ENCODE measurements at places on chromosomes 7 and 10. TPM values are rescaled to one million over a fixed set of nuclear protein-coding genes. Genes with fewer than 3 reads are reported as not detected.

The ARID5B gene
- 34.1 TPM for total RNA-seq

The ELFN1 gene
- total RNA-seq = 4.3 TPM

The RPS24 gene
- total RNA-seq = 1,039 TPM

The CDH23 gene
- 10.9 TPM for total RNA-seq

The FOXI2 gene
- total RNA-seq = not detected

DNA sequence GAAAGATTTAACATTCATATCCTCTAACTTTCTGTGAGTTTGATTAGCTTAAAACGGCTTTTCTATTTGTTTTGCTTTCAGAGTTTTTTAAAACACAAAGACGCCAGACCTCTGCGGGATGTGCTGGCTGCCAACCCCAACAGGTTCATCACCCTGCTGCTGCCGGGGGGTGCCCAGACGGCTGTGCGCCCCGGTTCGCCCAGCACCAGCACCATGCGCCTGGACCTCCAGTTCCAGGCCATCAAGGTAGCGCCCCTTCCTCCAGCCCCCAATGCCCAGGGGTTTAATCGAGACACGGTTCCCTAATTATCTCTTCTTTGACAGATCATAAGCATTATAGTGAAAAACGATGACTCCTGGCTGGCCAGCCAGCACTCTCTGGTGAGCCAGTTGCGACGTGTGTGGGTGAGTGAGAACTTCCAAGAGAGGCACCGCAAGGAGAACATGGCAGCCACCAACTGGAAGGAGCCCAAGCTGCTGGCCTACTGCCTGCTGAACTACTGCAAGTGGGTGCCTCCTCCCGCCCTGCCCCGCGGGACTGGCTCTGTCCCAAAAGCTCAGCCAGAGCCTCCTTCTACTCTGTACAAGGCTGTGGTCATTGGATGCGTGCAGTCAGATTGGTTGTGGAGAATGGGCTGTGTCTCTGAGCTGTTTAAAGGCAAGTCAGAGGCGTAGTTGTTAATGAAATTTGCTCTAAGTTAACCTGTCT, 71.2 kb downstream of the TRRAP start:
- no peak for DNase-seq
- H3K4me3 ChIP-seq = no peak overlapping the region
- no peaks in the 10 kb centered on the region for H3K27me3 ChIP-seq
- no peak overlapping the region for H3K27ac ChIP-seq
- no peaks in the 10 kb centered on the region for H3K4me1 ChIP-seq

- no peak for DNase-seq
- H3K4me1 ChIP-seq = no peaks in the 10 kb centered on the region
- no peak overlapping the region for H3K4me3 ChIP-seq
- H3K27ac ChIP-seq = no peak overlapping the region
- H3K36me3 ChIP-seq = no peaks in the 10 kb centered on the region
These were observed 1132.0 kb downstream of the SORCS1 start for GRCh38 chr10:106032450-106033002.

DNA sequence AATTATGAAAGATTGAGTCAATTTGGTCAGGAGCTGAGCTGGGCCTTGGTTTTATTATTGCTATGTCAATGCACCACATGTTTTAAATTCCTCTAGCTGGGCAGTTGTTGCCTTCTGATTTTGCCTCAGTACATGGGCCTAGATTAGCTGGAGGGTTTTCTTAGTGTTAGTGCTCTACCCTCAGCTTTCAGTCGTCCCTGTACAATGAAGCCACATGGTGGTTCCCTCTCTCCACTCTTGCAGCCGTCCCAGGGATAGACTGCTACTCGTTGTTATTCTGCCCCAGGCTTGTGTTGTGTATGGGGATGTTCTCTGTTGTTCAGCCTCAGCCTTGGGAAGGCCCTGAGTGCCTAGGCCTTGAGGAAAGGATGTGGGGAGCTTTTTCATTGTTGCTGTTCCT, 37.0 kb downstream of the NHLRC2 start:
- no peaks in the 10 kb centered on the region for H3K27me3 ChIP-seq
- H3K4me1 ChIP-seq = no peaks in the 10 kb centered on the region
- no peak for DNase-seq

GRCh38 chr7:18663321-18663720, 167.8 kb downstream of the HDAC9 start:
- H3K27ac ChIP-seq = no peak overlapping the region
- H3K36me3 ChIP-seq = no peaks in the 10 kb centered on the region
- no peak overlapping the region for H3K4me3 ChIP-seq
- DNase-seq = peak; percentile 47
- no peaks in the 10 kb centered on the region for H3K4me1 ChIP-seq

DNA sequence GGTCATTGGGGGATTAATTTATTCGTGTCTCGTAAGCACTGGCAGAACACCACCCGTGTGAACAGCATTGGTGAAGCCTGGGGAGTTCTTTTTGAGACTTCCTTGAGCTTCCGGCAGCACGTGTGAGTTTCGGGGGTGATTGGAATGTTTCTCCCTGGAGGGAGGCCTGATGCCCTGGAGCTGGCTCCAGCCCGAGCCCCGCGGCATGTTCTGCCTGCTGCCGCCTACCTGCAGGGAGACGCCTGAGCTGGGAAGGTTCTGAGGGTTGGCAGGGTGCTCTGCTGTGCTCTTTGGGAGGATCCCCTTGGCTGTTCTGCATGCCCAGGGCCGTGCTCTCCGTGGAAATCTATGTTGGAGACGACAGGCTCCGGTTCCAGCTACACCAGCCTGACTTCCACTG, 159.3 kb downstream of the MGMT start:
- no peaks in the 10 kb centered on the region for H3K4me1 ChIP-seq
- H3K36me3 ChIP-seq = no peaks in the 10 kb centered on the region
- H3K4me3 ChIP-seq = no peak overlapping the region
- no peak for DNase-seq
- no peak overlapping the region for H3K27ac ChIP-seq

- peak; percentile 74 for DNase-seq
- H3K4me1 ChIP-seq = peaks cover 7% of the 10 kb centered on the region
- H3K36me3 ChIP-seq = no peaks in the 10 kb centered on the region
- peak overlapping the region; percentile 19 for H3K4me3 ChIP-seq
- H3K27me3 ChIP-seq = peaks cover 97% of the 10 kb centered on the region
- H3K27ac ChIP-seq = no peak overlapping the region
These were observed 8.5 kb downstream of the SP8 start for GRCh38 chr7:20778063-20778721.

GRCh38 chr10:35633006-35633980, 8.8 kb downstream of the FZD8 start:
- H3K27ac ChIP-seq = no peak overlapping the region
- H3K36me3 ChIP-seq = no peaks in the 10 kb centered on the region
- H3K27me3 ChIP-seq = no peaks in the 10 kb centered on the region
- no peaks in the 10 kb centered on the region for H3K4me1 ChIP-seq

DNA sequence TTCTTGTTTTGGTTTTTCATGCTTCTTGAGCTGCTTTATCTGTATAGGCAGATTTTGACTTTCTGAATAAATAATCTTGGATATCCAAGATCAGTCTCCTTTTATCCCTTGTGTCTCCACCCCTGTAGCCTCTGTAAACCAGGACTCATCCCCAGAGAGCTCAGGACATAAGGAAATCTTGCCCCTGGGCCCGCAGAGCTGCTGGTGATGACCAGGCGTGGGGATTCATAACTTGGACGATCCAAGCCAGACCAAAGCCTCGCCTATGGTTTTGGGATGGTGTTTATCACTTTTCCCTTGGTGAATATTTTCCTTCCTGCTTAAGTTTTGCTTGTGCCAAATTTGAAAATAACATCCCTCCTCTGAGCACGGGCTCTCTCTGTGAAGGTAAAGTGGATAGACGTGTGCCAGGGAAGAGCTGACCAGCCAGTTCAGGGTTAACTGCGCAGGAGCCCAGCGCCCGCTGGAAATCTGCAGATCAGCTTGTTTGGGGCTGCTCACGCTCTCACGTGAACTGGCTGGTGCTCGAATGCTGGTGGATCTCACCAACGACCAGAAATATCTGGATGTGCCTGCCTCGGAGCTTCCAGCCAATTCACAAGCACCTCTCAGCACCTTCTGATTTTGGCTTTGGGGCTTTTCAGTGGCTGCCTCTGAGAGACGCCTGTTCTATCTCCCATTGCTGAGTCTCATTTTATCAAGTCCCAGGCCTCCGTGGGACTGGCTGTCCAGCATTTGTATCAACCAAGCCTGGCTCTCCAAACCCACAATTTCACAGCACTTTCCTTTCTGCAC, 132.1 kb upstream of the BTBD16 start:
- H3K27ac ChIP-seq = peak overlapping the region; percentile 17
- no peaks in the 10 kb centered on the region for H3K27me3 ChIP-seq
- H3K4me3 ChIP-seq = no peak overlapping the region
- peaks cover 45% of the 10 kb centered on the region for H3K4me1 ChIP-seq

DNA sequence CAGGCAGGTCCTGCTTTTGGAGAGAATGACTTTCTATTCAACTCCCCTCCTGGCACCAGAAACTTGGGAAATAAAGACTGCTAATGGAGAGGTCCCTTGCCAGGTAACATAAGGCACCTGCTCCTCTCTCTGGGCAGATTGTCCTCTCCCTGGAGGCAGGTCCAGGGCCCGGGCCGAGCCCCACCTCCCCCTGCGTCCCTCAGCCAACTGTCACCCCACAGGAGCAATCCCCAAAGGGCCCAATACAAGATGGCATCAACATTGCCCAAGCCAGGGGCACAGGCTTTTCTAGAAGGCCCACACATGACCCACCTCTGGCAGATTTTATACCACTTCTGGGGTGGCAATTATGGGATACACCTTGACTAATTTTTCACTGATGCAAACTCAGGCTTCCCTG, 145.2 kb downstream of the HERPUD2 start:
- H3K36me3 ChIP-seq = no peaks in the 10 kb centered on the region
- H3K27me3 ChIP-seq = no peaks in the 10 kb centered on the region
- H3K27ac ChIP-seq = no peak overlapping the region
- H3K4me1 ChIP-seq = peaks cover 6% of the 10 kb centered on the region
- DNase-seq = no peak

DNA sequence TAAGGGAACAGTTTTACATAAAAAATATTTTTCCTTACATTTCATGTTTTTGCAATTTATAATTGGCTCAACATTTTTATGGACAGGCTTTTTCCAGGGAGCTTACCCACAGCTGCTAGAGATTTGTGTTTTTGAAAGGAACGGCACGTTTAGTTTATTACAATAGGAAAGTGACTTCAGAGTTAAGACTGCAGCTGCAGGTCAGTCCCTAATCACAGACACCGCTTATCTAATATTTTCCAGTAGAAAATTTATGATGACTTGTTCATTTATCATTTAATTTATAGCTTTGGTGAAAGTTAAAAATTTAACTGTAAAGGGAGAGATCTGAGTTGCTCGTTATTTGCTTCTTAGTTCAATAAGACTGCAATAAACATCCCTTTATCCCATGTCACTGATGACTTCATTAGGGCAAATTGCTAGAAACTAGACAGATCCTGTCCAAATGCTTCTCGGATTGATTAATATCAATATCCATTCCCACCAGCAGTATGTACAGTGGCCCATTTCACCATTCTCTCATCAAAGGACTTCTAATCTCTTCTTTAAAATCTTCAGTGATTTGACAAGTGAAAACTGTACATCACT, 97.0 kb upstream of the ODAD2 start:
- H3K4me1 ChIP-seq = no peaks in the 10 kb centered on the region
- no peak for DNase-seq
- no peak overlapping the region for H3K4me3 ChIP-seq
- no peaks in the 10 kb centered on the region for H3K36me3 ChIP-seq
- no peak overlapping the region for H3K27ac ChIP-seq

DNA sequence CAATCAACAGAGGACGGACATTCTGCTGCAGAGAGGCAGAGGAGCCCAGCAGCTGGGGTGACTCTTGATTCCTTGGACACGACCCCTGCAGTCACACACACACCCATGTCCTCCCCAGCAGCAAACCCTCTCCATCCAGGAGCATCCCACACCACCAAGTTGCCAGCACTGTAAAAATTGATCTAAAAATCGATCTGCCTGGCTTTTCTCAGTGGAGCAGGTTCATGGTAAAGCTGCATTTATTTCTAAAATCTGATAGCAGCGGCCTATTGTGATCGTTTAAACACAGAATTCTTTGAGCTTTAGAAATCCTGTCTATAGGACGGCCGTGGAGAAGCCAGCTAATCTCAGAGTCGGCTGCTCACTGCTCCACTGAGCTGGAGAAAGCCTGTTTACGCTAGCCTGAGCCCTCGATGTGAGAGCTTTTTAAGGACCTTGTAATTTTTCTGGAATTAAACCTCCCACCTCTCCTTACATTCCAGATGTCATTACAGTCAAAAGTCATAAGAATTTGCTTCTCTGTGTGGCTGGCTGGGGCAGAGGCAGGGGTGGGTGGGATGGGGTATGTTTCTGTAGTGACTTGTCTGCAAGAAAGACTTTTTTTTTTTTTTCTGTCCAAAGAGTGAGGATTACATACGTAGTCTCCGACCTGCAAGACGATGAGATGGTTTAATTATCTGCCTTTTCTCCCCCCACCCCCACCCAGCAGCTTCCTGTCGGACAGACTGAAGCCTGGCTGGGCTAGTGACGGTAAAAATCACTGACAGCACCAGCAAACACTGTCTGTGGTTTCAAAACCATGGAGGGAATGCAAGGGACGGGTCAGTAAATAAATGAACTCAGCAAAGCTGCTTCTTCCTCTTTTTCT, 31.6 kb downstream of the TRIM8 start:
- H3K36me3 ChIP-seq = no peaks in the 10 kb centered on the region
- H3K4me3 ChIP-seq = no peak overlapping the region
- H3K27me3 ChIP-seq = no peaks in the 10 kb centered on the region
- peaks cover 68% of the 10 kb centered on the region for H3K4me1 ChIP-seq

DNA sequence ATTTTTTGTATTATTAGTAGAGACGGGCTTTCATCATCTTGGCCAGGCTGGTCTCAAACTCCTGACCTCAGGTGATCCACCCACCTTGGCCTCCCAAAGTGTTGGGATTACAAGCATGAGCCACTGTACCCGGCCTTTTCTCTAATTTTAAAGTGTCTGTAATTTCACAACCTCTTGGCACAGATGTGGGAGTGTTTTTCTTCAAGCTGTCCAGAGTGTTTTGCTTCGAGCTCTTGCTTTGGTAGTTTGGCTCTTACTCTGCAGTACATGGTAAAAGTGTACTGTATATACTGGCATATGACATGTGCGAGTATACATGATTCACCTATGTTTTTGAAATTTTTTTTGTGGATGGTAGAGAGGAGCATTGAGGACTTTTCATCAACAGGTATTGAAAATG, 9.8 kb downstream of the SRGN start:
- H3K27ac ChIP-seq = no peak overlapping the region
- no peaks in the 10 kb centered on the region for H3K27me3 ChIP-seq
- H3K4me1 ChIP-seq = peaks cover 20% of the 10 kb centered on the region
- no peak overlapping the region for H3K4me3 ChIP-seq
- DNase-seq = no peak
